SK-MEL-5 (cell line): ENCODE measurements at places on chromosomes 11 and 22. TPM values are rescaled to one million over a fixed set of nuclear protein-coding genes. Genes with fewer than 3 reads are reported as not detected.
A peak's percentile ranks its signal among the peaks of the same experiment; 100 is the strongest.

Gene RFPL2
- total RNA-seq = 4.1 and 5.3 TPM in 2 replicates

- peak; percentile 76 for DNase-seq
Measured at GRCh38 chr11:128157423-128158298, 429.7 kb downstream of the ETS1 start.

- DNase-seq = no peak
Measured at GRCh38 chr11:73158356-73159051, 16.4 kb upstream of the FCHSD2 start.

Gene INPP5J
- 0.19 and 0.26 TPM in 2 replicates for total RNA-seq

- DNase-seq = no peak
Measured at GRCh38 chr11:120538707-120539106, 27.2 kb downstream of the GRIK4 start.

DNA sequence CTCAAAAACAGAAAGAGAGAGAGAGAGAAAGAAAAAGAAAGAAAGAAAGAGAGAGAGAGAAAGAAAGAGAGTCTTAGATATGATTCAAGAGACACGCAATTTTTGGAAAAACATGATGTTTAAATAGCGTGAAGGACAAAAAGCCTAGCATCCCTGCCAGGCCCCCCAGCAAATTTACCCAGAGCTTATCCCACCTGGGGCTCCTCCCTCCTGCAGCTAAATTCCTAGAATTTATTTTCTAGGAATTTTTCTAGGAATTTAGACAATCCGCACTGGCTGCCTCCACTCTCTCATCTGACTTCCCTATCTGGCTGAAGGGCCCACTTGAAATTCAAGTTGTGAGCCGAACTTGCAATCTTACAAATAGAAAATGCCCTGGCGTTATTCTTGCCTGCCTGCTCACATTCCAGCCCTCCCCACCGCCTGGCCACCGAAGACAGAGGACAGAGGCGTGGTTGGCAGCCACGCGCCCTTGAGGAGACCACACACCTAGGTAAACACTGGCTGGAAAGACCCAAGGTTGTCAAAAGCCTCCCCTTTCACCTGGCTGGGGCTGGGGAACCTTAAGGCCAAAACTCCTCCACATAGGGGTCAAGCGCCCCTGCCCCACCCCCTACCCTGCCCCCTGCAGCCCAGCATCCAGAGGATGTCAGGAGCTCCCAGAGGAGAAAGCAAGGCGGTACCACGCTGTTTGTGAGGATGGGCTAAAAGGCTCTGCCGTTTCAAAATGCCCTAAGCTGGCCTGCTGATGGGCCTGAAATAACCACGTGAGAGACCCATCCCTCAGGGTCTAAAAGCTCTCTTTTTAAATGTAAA lies 42.2 kb downstream of the AHNAK start:
- DNase-seq = no peak

DNA sequence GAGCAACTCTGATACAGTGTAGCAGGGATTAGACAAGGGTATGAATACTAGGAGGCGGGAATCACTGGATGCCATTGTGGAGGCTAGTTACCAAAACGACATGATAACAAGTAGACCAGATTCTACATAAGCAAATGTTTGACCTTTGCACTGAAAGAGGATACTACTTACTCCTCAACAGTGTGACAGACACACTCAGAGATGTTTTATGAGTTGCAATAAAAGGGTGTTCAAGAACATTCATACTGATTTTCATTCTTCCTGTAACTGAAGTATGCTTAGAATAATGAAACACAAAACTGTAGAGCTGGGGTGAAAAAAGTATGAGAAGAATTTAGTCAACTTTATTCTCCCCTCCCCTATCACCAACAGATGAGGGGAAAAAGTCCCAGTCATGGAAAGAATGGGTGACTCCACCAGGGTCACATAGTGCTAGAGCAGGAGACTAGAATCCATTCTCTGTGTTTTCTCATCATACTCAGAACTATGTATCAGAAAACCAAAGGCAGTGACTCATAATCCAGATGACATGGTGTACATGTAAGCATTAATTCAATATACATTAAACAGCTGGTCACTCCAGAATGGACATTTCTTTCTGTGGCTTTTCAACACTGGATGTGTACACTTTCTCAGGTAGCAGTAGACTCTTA lies 32.8 kb downstream of the ARHGAP20 start:
- no peak for DNase-seq

- no peak for DNase-seq
Measured at GRCh38 chr11:112656772-112657428, 304.3 kb upstream of the NCAM1 start.

Gene RPS13
- total RNA-seq = 1,374 and 1,678 TPM in 2 replicates

Gene NR1H3
- 6.7 and 7.4 TPM in 2 replicates for total RNA-seq

DNA sequence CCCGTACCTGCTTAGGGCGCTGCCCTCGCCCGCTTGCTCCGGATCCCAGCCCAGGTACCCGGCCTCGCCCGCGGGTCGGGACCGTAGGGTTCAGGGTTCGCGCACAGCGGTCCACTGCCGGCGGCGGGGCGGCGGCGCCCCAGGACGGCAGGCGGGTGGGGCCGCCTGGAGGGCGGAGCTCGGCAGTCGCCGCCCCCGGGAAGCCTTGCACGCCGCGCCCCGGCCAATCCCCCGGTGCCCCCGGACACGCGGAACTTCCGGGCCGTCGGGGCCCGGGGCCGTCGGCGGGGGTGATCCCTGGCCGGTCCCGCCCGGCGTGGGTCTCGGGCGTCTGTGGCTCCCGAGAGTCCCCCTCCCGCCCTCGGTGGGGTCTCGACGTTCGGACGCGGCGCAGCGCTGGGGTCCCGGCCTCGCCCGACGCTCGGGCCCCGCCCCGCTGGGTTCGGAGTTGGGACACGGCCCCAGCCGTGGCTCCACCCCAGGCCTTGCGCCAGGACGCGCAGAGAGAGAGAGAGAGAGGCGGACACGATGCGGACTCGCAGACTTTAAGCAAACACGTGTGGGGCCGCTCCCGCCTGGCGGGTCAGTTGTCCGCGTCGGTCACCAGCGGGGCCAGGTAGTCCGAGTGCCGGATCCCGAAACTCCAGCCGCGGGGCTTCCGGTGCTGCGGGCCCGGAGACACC lies at the start of gene TYMP:
TSS of gene TYMP (minus strand) at position 116 of the 683 bp plus-strand sequence. CDS start 303 bp downstream, outside the sequence.
- no peak for DNase-seq

DNA sequence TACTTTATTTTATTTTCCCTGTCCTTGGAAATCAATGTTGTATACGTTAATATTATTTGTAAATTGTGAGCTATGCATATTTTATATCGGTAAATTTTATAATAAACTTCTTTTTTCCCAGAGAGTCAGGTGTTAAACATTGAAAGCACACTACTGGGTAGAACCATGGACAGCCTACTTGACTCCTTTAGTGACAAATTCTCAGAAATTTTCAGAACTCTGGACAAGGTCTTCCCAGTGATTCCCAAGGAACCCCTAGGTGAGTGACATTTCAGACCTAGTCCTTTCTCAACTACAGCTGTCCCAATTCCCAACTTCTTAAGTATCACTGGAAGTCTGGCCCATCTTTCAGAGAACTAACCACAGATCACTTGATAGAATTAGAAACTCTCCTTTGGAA lies 107.2 kb downstream of the RCN1 start:
- no peak for DNase-seq

Gene CADM1
- 56.3 and 62.4 TPM in 2 replicates for total RNA-seq

Gene CARD16
- 19.3 and 19.5 TPM in 2 replicates for total RNA-seq

Gene STK33
- total RNA-seq = not detected in 2 replicates

Gene MMP11
- total RNA-seq = 1.1 TPM in 2 replicates

- no peak for DNase-seq
Measured at GRCh38 chr11:58465690-58466089, 23.7 kb upstream of the OR5B12 start.

- no peak for DNase-seq
Measured at GRCh38 chr11:17687946-17688670, 31.3 kb upstream of the MYOD1 start.

Gene TOMM22
- total RNA-seq = 78.4 and 102 TPM in 2 replicates

DNA sequence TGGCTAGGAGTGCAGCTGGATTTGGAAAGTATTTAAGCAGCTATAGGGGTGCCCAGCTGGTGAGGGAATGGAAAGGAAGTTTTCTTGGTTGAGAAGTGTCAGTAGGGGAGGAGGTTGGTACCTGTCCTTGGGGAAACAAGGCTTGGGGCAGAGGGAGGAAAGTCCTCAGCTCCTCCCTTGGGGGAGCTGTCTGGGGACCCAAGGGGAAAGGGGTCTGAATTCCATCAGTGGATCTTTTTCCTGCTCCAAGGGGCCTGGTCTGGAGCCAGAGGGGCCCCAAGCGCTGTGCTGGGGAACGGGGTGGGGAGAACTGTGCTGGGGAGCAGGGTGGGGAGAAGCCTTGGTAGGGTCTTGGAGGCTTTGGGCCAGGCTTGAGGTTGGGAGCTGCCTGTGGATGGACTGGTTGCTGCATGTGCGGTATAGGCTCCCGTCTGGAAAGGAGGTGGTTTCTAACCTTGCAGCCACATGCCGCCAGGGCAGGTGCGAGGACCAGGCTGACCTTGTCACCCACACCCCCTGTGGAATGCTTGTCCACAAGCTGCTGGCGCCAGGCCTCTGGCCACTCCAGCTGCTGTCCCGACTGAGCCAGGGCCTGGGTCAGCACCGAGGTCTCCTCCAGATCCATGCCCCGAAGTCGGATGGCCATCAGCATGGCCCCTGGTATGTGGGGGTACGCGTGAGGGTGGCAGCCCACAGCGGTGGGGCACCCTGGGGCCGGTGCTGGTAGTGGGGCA lies 963 bp downstream of the TYMP start:
- no peak for DNase-seq

Gene STIM1
- total RNA-seq = 24.2 and 25.7 TPM in 2 replicates

DNA sequence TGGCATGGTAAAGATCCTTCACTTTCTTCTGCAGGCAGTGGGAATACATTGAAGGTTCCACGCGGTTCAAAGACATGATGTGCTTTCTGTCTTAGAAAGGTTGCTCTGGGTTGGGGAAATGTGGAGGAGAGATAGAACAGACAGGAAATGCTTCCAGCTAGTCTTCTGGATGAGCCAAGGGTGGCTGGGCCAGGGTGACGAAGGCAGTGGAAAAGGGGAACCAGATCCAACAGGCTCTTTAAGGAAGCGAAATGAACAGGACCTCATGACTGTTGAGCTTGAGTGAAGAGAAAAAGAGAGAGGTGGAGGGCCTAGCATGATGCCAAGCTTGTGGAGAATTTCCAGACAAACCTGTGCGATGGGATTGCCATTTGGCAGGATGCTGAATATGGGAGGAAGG lies 56.4 kb upstream of the LMO1 start:
- no peak for DNase-seq

GRCh38 chr22:36124666-36125065 lies 35.9 kb downstream of the APOL3 start:
- DNase-seq = no peak

DNA sequence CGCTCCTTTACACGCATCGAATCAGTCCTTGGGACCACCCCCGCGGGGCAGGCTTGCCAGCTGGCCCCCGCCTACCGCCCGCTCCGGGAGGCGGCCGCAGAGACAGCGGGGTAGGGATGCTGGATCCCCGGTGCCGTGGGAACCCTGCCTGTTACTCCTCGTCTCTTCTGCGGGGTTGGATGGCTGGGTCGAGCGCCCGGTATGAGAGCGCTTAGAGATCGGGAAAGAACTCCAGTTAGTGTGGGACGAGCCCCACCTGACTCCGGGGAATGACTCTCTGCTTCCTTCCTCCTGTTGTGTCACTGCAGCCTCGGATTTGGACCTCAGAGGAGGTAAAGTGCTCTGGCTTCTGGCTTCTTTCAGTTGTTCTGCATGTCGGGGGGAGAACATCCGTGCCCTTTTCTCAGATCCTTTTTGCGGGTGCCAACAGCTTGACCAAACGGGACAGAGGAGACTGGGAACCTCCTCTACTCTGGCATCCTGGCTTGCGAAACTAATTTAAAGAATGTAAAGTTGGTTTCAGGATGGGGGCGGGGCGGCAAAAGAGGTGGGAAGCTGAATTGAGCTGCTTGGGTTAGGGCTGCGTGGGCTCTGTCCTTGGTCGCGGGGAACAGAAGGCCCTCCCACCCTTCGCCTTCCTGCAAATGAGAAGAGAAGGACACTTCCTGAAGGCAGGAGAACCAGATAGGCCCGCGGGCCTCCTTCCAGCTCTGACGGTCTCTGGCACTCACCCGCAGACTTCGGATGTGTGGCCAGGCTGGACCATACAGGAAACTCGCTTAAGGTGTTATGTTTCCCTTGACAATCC lies 938 bp downstream of the LAYN start:
- DNase-seq = no peak

DNA sequence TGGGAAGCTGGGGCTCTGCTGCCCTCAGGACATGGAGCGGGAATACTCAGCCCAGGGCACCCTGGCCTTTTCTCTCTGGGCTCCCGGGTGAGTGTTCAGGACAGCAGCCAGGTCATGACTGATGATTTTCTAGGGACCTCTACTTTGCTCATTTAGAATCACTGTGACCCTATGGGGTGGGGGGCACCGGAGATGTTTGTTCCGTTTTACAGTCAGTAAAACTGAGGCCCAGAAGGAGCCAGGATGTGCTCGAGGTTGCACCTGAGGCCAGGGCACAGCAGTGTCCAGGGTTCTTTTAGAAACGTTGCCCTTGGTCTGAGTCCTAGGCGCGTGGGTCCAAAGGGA lies 48.1 kb downstream of the SMIM38 start:
- no peak for DNase-seq

GRCh38 chr22:29786031-29786430 lies 18.9 kb downstream of the UQCR10 start:
- DNase-seq = no peak

DNA sequence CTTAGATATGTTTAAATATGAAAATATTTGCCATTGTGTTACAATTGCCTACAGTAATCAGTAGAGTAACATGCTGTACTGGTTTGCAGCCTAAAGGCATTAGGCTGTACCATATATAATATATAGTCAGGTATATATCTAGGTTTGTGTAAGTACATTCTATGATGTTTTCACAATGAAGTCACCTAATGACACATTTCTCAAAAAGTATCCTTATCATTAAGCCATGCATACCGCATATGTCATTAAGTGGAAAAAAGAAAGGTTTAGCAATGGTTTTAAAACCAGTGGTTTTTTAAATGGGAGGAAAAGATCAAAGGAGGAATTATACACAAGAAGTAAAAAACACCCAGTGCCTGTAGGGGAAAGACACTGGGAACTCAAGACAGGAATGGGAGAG lies 122.7 kb downstream of the RBFOX2 start:
- DNase-seq = no peak
